ENCODE measurements at places on chromosomes 3 and 15. TPM values are rescaled to one million over a fixed set of nuclear protein-coding genes. Genes with fewer than 3 reads are reported as not detected.

- no peaks in the 10 kb centered on the region for H3K36me3 ChIP-seq
- no peak overlapping the region for H3K4me3 ChIP-seq
- H3K27me3 ChIP-seq: no peaks in the 10 kb centered on the region
- no peaks in the 10 kb centered on the region for H3K4me1 ChIP-seq
- H3K27ac ChIP-seq: no peak overlapping the region
- no peak for DNase-seq
Observed at GRCh38 chr15:36773698-36774097, 194.3 kb downstream of the CDIN1 start.

The SLC7A14 gene
- under 0.01 TPM for total RNA-seq

- H3K4me1 ChIP-seq: no peaks in the 10 kb centered on the region
- H3K27ac ChIP-seq: no peak overlapping the region
- DNase-seq: no peak
- H3K36me3 ChIP-seq: no peaks in the 10 kb centered on the region
- no peaks in the 10 kb centered on the region for H3K27me3 ChIP-seq
- H3K4me3 ChIP-seq: no peak overlapping the region
Observed at GRCh38 chr3:132001999-132002398, 32.8 kb downstream of the CPNE4 start.

DNA sequence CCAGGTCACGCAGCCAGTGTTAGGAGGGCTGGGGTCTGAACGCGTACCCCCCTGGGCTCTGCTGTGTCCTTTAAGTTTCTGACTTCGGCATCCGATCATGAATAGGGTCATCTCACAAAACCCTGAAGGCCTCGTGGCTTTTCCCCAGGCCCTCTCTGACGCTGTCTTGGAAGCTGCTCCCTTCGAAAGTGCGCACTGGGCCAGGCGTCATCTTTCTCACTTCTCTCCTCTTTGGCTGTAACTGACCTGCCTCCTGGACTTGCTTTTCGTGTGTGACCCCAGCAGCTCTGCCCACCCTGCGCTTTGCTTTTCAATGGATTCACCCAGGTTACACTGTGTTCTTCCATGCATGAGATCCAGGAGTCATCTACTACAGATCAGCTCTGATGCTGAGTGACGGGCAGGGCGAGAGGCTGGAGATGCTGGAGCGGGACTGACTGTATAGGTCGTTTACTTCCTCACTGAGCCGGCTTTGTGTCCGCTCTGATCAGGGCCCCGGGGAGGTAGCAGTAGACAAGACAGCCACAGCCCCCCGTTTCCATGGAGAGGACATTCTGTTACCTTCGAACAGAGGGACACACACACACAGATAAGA is 45.0 kb upstream of the PCSK6 start:
- no peaks in the 10 kb centered on the region for H3K27me3 ChIP-seq
- no peaks in the 10 kb centered on the region for H3K36me3 ChIP-seq
- peaks cover 18% of the 10 kb centered on the region for H3K4me1 ChIP-seq
- H3K4me3 ChIP-seq: no peak overlapping the region
- DNase-seq: no peak

The ACAP2 gene
- 23.0 TPM for total RNA-seq

The COL6A5 gene
- total RNA-seq: not detected

- no peak overlapping the region for H3K4me3 ChIP-seq
- H3K27me3 ChIP-seq: no peaks in the 10 kb centered on the region
- peaks cover 17% of the 10 kb centered on the region for H3K36me3 ChIP-seq
- no peak overlapping the region for H3K27ac ChIP-seq
Observed at GRCh38 chr15:66306381-66306780, 13.0 kb downstream of the DIS3L start.

GRCh38 chr3:114299421-114299820 is 5.6 kb downstream of the TIGIT start:
- H3K36me3 ChIP-seq: no peaks in the 10 kb centered on the region
- no peak overlapping the region for H3K27ac ChIP-seq
- H3K27me3 ChIP-seq: no peaks in the 10 kb centered on the region
- H3K4me1 ChIP-seq: no peaks in the 10 kb centered on the region
- no peak overlapping the region for H3K4me3 ChIP-seq
- no peak for DNase-seq

The IGF2BP2 gene
- 35.0 TPM for total RNA-seq

DNA sequence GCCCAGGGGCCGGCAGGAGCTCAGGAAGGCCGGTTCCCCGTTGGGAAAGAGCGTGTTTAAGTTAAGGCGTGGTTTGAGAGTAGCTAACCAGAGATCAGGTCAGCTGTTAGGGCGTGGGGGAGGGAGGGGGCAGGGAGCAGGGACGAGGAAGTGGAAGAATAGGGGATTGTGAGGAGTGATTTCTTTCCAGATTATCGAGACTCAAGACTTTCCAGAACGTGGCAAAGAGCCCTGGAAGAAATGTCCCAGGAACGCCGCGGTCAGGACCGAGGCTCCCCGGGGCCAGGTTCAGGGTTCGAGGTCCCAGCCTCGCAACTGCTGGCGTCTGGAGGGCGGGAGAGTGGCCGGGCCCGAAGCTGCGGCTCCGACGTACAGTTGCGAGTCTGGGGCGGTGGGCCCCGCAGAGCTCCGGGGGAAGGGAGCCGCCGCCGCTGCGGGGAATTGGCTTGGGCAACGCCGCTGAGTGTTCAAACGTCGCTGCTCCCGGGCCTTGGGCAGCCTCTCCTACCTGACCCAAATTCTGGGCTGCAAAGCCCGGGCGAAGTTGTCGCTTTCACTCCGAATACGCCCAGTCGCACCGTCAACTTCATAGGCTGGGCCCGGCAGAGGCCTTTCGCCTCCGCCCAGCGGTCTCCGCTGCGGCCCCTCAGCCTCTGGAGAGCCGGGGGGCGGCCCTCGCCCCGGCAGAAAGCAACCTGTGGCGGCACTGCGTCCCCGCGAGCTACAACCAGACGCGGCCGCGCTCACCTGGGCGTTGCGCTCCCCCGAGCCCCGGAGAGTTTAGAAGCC is 9.5 kb downstream of the ISL2 start:
- H3K27me3 ChIP-seq: peaks cover 21% of the 10 kb centered on the region
- H3K27ac ChIP-seq: no peak overlapping the region
- H3K4me3 ChIP-seq: peak overlapping the region; percentile 60

GRCh38 chr3:157922614-157923013 is 183.6 kb downstream of the SHOX2 start:
- no peaks in the 10 kb centered on the region for H3K4me1 ChIP-seq
- H3K36me3 ChIP-seq: no peaks in the 10 kb centered on the region
- H3K4me3 ChIP-seq: no peak overlapping the region
- H3K27ac ChIP-seq: no peak overlapping the region

- H3K4me1 ChIP-seq: no peaks in the 10 kb centered on the region
- no peak overlapping the region for H3K27ac ChIP-seq
- no peaks in the 10 kb centered on the region for H3K36me3 ChIP-seq
- no peaks in the 10 kb centered on the region for H3K27me3 ChIP-seq
Observed at GRCh38 chr3:58973796-58974195, 76.0 kb downstream of the CFAP20DC start.

The SNX22 gene
- 37.4 TPM for total RNA-seq

The VPS13C gene
- total RNA-seq: 25.8 TPM

DNA sequence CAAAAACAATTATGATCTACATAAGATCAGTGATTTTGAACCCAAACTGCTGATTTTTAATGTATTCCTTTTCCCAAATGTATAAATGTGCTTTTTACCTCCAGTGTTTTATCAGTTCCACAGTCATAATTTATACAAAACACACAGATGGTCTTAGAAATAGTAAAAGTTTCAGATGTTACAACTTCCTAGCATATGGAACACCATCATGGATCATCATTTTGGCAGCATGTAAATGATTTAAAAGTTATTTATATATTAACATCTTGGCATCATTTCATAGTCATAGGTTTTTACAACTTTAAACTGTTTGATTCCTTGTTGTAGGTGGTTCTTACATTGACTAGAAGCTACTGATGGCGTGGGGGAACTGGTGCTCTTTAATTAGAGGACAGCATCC is 1025.3 kb downstream of the ROBO1 start:
- no peak overlapping the region for H3K27ac ChIP-seq
- no peak for DNase-seq
- H3K36me3 ChIP-seq: no peaks in the 10 kb centered on the region
- H3K4me1 ChIP-seq: no peaks in the 10 kb centered on the region
- H3K27me3 ChIP-seq: no peaks in the 10 kb centered on the region

The CRELD1 gene
- 29.5 TPM for total RNA-seq

DNA sequence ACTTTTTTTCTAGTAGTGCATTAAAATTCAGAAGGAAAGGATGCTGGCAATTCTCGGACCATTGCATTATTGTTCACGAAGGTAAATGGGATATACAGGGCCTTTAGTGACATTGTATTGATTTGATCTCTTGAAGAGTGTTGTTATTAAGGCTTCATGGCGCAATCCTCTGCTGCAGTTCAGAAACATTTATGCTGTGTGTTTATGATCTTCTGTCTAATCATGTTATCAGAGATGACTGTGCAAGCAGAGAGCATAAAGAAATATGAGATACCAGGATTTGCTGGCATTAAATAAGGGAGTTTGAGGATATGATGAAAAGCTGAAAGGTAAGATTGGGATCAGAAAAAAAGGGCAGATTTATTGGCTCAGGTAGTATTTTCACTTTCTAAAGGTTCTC is 180.6 kb downstream of the EPHA6 start:
- no peaks in the 10 kb centered on the region for H3K36me3 ChIP-seq
- no peak overlapping the region for H3K27ac ChIP-seq
- H3K4me1 ChIP-seq: no peaks in the 10 kb centered on the region
- DNase-seq: no peak

DNA sequence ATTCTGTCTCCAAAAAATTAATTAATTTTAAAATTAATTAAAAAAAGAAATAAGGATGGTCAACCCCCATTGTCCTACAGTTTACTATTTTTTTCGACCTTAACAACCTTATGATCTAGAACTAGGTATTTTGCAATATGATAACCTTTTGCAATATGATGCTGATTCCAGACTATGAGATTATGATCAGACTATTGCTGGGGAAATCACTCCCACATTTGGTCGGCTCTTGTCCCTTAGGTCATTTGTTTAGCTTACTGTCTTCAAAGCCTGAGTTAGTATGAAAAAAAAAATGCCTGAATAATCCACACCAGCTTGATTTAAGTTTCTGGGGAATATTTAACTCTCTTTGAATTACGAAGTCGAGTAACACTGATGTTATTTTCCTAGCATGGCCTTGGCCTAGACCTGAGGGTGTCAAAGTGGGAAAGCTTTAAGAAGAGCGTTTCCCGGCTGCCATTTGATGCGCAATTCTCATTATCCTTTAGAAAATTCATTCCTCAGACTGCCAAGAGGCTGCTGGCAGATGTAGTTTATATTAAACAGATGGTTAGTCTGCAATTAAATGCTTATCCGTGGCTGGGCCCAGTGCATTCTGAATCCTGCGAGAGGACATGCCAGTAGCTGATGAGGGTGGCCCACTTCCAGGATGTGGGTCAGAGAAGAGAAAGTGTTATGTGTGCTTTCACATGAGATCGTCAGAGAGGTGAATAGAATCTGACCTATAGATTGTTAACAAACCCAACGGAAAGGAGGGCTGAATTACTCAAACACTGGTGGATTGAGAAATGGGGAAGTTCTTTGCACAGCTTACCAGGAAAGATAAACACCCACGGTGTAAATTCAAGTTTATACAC is 496.0 kb upstream of the THBS1 start:
- no peaks in the 10 kb centered on the region for H3K4me1 ChIP-seq
- no peaks in the 10 kb centered on the region for H3K27me3 ChIP-seq
- no peak overlapping the region for H3K27ac ChIP-seq
- H3K4me3 ChIP-seq: no peak overlapping the region
- DNase-seq: no peak

DNA sequence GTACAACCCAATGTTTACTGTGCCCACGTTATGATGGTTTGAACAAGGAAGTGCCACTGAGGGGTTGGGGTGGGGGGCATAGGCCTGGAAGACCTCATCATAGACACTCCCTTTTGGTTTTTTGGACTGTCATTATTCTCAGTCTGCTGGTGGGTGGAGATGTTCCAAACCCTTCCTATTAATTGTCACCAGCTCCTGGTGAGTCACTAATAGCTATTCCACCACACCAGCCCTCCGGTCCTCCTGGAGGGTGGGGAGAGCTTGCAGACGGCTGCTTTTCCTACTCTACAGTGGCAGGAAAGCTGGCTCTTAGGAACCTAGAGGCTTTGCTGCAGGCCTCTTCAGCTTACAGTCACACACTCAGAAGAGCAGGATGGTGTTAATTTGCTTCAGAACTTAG is 9.0 kb upstream of the COPG1 start:
- no peak overlapping the region for H3K27ac ChIP-seq
- no peak for DNase-seq
- peaks cover 4% of the 10 kb centered on the region for H3K4me1 ChIP-seq
- no peaks in the 10 kb centered on the region for H3K36me3 ChIP-seq

DNA sequence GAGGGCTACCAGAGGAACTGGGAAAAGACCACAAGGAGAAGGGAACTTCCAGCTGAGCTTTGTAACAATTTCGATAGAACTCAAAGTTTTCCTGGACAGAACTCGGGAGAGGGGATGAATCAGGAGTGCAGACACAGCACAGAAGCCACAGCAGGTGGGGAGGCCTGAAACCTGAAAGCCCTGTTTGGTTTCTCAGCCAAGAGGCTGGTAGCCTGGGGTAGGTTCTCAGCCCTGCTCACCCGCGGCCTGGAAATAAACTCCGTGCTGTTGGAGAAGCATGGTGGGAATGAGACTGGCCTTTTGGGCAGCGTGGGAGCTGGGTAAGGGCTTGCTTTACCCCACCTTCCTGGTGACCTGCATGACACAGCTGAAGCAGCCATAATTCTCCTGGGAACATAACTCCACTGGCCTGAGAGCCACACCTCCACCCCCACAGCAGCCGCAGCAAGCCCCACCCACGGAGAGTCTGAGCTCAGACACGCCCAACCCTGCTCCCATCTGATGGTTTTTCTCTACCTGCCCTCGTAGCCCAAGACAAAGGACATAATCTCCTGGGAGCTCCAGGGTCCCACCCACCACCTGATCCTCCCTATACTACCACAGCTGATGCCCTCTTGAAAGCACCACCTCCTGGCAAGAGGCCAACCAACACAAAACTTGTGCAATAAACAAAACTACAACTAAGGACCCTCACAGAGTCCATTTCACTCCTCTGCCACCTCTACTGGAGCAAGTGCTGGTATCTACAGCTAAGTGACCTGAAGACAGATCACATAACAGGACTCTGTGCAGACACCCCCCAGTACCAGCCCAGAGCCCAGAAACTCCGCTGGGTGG is 52.5 kb upstream of the CHRM5 start:
- H3K4me3 ChIP-seq: no peak overlapping the region
- H3K27ac ChIP-seq: no peak overlapping the region
- no peaks in the 10 kb centered on the region for H3K27me3 ChIP-seq

Measured in liver (tissue), 10 donors.